ENCODE measurements at places on chromosomes 12 and 14. TPM values are rescaled to one million over a fixed set of nuclear protein-coding genes. Genes with fewer than 3 reads are reported as not detected.
A peak's percentile ranks its signal among the peaks of the same experiment; 100 is the strongest.

- peaks cover 24% of the 10 kb centered on the region for H3K4me1 ChIP-seq
- no peak overlapping the region for H3K27ac ChIP-seq
- no peak overlapping the region for H3K4me3 ChIP-seq
- peak; percentile 17 for DNase-seq
- no peaks in the 10 kb centered on the region for H3K36me3 ChIP-seq
These were observed 27.0 kb upstream of the ULK1 start for GRCh38 chr12:131867471-131867870.

DNA sequence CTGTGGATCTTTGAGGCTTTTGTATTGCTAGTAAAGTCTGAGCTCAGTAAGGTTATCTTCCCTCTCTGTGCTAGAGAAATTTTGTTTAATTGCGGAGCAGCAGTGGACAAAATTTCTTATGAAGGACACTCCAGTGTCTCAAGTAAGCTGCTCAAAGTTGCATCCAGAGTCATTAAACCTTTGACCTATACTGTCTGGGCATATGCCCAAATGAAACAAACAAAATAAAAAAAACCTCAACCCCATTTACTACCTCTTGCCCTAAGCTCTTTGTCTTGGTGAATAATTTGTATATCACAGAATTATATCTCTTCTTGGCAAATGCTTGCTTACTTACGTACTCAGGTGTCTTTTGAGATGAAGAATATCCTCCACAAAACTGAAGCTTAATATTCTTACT lies 465.2 kb downstream of the SOX5 start:
- H3K4me3 ChIP-seq, result no peak overlapping the region
- no peaks in the 10 kb centered on the region for H3K27me3 ChIP-seq
- no peak overlapping the region for H3K27ac ChIP-seq
- DNase-seq, result peak; percentile 5
- no peaks in the 10 kb centered on the region for H3K36me3 ChIP-seq

- H3K27me3 ChIP-seq, result no peaks in the 10 kb centered on the region
- no peak for DNase-seq
- no peaks in the 10 kb centered on the region for H3K36me3 ChIP-seq
- no peak overlapping the region for H3K4me3 ChIP-seq
- no peaks in the 10 kb centered on the region for H3K4me1 ChIP-seq
- H3K27ac ChIP-seq, result no peak overlapping the region
These were observed 24.8 kb upstream of the TMEM132D start for GRCh38 chr12:129928643-129929042.

DNA sequence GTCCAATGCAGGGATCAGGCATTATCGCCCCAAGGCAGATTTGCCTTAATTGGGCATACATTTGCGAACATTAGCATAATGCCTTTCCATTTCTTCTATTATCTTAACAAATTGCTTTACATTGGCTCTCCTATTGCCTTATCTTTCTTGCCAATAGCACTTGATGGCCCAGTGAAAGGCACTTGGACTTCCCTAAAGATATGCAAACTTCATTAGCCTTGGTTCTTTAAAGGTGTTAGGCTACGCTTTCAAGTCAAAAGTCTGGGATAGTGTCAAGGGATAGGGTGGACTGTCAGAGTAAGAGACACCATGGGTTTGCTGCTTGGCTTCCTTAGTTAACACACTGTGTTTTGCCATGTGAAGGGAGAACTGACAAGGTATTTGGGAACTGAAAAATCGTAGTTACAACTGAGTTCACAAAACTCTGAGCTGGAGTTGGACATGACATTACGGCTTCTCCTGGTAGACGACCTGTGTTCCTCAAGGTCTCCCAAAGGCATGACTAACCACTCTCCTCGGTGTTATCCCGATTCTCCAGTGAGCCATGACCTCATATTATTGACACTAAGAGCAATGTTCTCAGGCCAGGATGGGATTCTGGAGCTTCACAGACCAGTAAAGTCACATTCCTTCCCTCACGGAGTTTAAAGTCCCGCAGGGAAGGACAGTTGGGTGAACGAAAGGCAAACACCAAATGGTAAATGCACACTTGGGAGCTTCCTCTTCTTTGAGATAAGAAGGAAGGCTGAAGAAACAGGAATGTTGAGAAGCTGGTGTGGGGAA lies 65.2 kb downstream of the TBC1D30 start:
- no peak for DNase-seq
- H3K36me3 ChIP-seq, result no peaks in the 10 kb centered on the region
- H3K27me3 ChIP-seq, result no peaks in the 10 kb centered on the region
- H3K4me3 ChIP-seq, result no peak overlapping the region

- H3K4me3 ChIP-seq, result no peak overlapping the region
- H3K36me3 ChIP-seq, result no peaks in the 10 kb centered on the region
- no peak overlapping the region for H3K27ac ChIP-seq
These were observed 3.8 kb downstream of the TMEM179 start for GRCh38 chr14:104600805-104601204.

GRCh38 chr14:94481468-94482131 lies 5.6 kb upstream of the SERPINA9 start:
- no peaks in the 10 kb centered on the region for H3K36me3 ChIP-seq
- DNase-seq, result no peak
- H3K4me1 ChIP-seq, result peaks cover 53% of the 10 kb centered on the region
- no peak overlapping the region for H3K4me3 ChIP-seq
- peak overlapping the region; percentile 83 for H3K27ac ChIP-seq

DNA sequence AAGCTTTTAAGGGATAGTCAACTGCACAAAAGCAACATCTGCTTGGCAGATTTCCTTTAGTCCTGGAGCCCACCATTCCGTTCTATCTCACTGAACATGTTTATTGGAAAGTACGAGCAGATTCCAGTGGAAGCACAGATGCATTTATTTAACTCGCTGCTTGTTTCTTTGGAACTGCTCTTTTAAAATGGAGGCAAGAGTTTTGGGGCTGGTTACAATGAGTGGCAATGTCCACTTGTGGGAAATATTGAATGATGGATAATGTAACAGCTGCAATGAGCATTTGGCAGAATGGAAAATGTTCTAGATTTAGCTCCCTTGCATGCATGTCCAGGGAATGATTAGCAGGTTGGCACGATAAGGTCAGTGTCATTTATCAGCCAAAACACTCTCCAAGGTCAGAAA lies 163.0 kb downstream of the ATP23 start:
- no peak overlapping the region for H3K4me3 ChIP-seq
- no peak for DNase-seq
- H3K4me1 ChIP-seq, result no peaks in the 10 kb centered on the region
- no peak overlapping the region for H3K27ac ChIP-seq

GRCh38 chr12:74488134-74488533 lies 49.5 kb upstream of the ATXN7L3B start:
- no peaks in the 10 kb centered on the region for H3K36me3 ChIP-seq
- no peak overlapping the region for H3K4me3 ChIP-seq
- no peaks in the 10 kb centered on the region for H3K27me3 ChIP-seq
- no peak for DNase-seq
- H3K27ac ChIP-seq, result no peak overlapping the region
- H3K4me1 ChIP-seq, result no peaks in the 10 kb centered on the region

- no peak overlapping the region for H3K4me3 ChIP-seq
- no peak overlapping the region for H3K27ac ChIP-seq
- H3K4me1 ChIP-seq, result no peaks in the 10 kb centered on the region
- H3K27me3 ChIP-seq, result peaks cover 75% of the 10 kb centered on the region
- H3K36me3 ChIP-seq, result no peaks in the 10 kb centered on the region
These were observed 2.0 kb downstream of the FOXN4 start for GRCh38 chr12:109307051-109307450.

DNA sequence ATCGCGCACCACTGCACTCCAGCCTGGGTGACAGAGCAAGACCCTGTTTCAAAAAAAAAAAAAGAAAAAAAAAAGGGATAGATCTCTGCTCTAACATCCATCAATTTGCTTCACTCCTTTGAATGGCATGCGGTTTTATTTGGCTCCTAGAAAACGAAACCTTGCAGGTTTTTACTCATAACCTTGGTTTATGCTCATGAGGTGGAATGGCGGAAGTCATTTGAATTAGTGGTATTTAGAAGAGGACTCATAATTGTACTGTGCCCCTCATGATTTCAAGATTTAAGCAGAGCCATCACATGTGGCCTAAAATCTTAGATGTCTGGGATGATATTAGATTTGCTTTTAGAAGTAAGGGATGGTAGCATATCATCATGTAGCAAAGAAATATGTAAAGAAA lies 29.4 kb downstream of the RBMS2 start:
- no peak for DNase-seq
- H3K36me3 ChIP-seq, result peaks cover 6% of the 10 kb centered on the region
- no peaks in the 10 kb centered on the region for H3K4me1 ChIP-seq
- no peak overlapping the region for H3K27ac ChIP-seq
- H3K27me3 ChIP-seq, result no peaks in the 10 kb centered on the region

DNA sequence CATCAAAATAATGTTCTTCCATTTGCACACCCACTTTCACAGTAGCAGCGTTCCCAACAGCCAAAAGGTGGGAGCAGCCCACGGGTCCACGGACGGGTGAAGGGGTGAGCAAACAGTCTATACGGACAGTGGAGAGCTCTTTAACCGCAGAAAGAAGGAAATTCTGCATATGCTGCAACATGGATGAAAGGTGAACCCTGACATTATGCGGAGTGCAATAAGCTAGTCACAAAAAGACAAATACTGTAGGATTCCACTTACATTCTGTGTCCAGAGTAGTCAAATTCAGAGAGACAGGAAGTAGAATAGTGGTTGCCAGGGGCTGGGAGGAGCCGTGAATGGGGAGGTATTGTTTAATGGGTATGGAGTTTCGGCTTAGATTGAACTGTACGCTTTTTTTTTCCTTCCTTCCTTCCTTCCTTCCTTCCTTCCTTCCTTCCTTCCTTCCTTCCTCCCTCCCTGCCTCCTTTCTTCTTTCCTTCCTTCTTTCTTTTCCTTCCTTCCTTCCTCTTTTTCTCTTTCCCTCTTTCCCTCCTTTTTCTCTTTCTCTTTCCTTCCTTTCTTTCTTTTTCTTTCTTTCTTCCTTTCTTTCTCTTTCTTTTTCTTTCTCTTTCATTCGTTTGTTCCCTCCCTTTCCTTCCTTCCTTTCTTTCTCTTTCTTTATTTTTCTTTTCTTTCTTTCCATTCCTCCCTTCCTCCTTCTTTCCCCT lies 15.8 kb upstream of the ANKRD9 start:
- no peaks in the 10 kb centered on the region for H3K27me3 ChIP-seq
- no peaks in the 10 kb centered on the region for H3K36me3 ChIP-seq
- peak overlapping the region; percentile 90 for H3K4me3 ChIP-seq
- DNase-seq, result peak; percentile 79

Gene PLEKHG7
- total RNA-seq, result not detected

Gene TMEM253
- total RNA-seq, result not detected
